Left lung (tissue), 14 donors: ENCODE measurements at places on chromosomes 2 and 18. TPM values are rescaled to one million over a fixed set of nuclear protein-coding genes. Genes with fewer than 3 reads are reported as not detected.
A peak's percentile ranks its signal among the peaks of the same experiment; 100 is the strongest.

The POTEJ gene
- not detected for total RNA-seq

DNA sequence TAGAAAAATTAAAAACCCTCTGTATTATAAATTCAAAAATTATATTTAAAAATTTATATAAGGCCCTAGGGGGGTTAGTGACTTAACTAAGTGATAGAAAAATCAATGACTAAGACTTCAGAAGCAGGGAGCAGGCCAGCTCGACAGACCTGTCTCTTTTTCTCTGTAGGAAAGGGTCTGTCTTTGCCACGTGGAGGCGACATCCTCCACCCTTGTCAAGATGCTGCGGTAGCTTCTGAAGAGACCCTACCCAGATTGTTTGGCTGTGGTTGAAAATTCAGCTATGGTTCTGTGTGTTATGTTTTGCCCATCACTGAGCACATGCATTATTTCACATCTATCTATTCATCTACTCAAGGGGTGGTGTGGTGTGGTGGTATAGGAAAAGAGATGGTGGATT, 8.2 kb upstream of the SLC4A3 start:
- no peak for DNase-seq

The CEBPZOS gene
- 38.8 TPM for total RNA-seq

The ILKAP gene
- 40.5 TPM for total RNA-seq

- DNase-seq, result peak; percentile 77
Measured at GRCh38 chr18:59272221-59272888, 899 bp downstream of the RAX start.

The EVX2 gene
- total RNA-seq, result not detected

GRCh38 chr18:73545472-73545871, 602.2 kb downstream of the FBXO15 start:
- no peak for DNase-seq

DNA sequence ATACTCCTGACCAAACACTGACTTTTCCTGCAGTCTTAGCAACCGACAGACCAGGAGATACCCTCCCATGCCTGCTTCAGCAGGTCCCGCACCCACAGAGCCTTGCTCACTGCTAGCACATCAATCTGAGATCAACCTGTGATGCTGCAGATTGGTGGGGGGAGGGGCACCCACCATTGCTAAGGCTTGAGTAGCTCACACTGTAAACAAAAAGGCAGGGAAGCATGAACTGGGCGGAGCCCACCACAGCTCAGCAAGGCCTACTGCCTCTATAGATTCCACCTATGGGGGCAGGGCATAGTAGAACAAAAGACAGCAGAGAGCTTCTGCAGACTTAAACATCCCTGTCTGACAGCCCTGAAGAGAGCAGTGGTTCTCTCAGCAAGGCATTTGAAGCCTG, 109.7 kb downstream of the SP100 start:
- DNase-seq, result no peak

DNA sequence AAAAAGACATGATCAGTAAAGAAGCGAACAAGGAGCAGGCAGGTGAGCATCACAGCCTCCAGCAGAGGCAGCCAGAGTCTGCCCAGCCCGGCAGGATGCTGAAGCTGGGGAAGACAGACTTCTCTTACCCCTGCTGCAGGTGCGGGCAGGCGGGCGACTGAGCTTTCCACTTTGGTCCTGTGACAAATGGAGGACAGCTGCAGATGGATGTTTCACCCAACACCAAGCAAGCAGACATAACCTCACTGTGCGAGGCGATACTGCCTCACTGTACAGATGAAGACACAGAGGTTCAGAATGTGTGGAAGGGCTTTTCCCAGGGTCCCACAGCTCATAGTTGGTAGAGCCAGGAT, 251.0 kb downstream of the AFF3 start:
- DNase-seq, result no peak

The L3MBTL4 gene
- total RNA-seq, result 10.1 TPM

GRCh38 chr18:65516209-65516608, 234.6 kb upstream of the CDH7 start:
- no peak for DNase-seq

DNA sequence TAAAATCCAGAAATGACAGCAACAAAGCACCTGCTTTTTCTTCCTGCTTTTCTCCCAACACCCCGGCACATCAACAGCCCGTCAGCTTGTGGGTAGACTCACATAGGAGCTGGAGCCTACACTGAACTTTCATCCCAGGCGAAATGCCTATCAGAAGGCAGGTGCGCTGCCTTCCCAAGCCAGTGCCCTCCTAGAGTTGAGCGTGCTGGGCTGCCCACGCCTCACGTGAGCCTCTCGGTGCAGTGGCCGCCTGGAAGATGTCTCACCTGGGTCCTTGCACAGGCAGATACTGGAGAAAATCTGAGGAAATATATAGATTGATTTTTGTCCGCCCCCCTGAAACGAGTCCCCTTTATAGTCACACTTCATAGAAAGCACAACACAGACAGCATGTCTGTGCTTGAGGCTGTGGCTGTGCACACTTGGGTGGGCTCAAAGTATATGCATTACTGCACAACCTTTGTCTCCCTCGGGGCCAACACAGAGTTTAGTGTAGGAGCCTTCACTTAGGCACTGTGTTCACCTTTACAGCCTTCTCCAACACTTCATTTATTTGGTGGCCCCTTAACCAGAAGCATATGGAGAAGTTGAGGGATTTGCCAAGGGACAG, 112.5 kb downstream of the SMAD7 start:
- no peak for DNase-seq

The SPP2 gene
- not detected for total RNA-seq

DNA sequence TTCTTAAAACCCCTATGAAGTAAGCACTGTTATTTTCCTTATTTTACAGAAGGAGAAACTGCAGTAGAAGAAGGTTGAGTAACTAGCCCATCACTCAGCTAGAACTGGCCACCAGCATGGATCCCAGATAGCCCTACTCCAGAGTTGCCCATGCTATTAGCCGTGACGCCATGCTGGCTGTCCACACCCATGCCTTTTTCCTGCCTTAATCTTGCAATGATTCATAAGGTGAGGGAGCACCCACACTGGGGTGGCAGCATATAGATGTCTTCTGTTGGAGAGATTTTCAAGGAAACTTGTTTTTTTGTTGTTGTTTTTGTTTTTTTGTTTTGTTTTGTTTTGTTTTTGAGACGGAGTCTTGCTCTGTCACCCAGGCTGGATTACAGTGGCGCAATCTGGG, 204.1 kb upstream of the HAAO start:
- DNase-seq, result no peak

DNA sequence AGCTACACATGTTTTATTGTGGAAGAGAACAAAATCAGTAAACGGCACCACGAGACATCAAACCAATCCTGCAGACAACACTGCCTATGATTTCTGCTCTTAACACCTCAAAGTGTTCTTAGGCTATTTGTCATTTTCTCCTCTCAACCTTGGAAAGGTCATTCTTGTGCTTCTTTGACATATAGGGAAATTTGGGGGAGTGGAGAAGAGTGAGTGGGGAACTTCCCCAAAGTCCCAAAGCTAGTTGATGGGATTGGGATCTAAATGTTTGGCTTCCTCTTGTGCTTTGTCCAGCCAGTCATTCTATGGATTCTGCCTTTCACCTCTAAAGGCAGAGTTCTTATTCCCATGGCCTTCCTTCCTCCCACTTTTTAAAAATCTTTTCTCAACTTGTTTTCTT, 5.8 kb upstream of the MRO start:
- DNase-seq, result no peak

GRCh38 chr18:3219241-3219630, 532 bp downstream of the MYOM1 start:
- no peak for DNase-seq

GRCh38 chr2:166900700-166901099, 12.4 kb downstream of the XIRP2 start:
- DNase-seq, result no peak

GRCh38 chr18:1510542-1511179, 606.0 kb downstream of the ADCYAP1 start:
- no peak for DNase-seq

DNA sequence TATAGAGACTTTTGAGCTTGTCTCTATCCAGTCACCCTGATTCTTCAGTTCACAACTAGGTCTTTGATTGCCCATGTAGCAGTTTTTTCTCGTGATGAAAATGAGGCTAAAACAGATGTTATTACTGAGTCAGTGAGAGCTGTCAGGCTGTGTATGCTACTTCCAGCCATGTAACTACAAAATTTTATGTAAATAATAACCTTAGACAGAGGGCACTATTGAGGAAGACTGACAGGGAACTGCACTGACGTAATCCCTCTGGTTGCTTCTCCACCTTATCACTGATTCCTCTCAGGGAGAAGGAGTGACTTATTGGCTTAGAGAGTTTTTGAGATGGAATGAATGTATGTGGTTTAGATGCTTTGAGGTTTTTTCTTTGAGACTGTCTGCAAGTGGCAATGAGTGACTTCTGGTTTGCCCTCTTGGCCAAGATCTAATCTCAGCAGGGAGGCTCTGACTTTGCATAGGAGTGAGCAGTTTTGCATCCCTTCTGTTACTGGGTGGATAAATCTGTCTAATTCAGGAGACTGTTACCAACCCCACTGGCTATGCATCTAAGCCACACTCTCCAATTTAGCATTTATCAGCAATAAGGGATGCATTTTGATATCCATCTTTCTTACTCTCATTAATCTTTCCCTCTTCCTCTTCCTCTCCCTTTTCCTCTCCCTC, 555.2 kb upstream of the FANCL start:
- no peak for DNase-seq

- no peak for DNase-seq
Measured at GRCh38 chr2:168738062-168738461, 64.4 kb upstream of the NOSTRIN start.

DNA sequence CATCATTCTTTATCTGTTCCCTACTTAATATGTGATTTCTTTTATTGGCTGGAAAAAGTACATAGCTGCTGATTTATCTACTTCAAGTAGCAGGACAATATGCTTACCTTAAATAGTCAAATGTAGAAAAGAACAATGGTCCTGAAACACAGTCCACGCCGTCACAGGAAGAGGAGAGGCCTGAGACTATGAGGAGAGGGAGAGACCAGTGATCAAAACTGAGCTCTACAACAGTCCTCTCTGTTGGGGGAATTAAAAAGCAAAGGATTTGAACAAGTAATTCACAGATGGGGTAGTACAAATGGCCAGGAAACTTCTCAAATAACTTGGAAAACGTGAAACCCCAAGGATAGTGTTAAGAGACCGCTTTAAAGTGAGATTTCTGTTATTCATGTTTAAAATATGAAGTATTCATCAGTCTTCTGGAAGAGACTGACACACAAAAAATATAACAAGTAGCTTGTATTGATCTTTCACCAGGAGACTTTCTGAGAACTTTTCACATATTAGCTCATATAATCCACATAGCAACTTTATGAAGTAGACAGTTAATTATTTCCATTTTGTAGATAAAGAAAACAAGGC, 20.2 kb downstream of the SCYGR8 start:
- no peak for DNase-seq

- DNase-seq, result no peak
Measured at GRCh38 chr18:62651276-62652056, 63.9 kb upstream of the PHLPP1 start.

GRCh38 chr2:954687-955000, 4.0 kb downstream of the SNTG2 start:
- no peak for DNase-seq

DNA sequence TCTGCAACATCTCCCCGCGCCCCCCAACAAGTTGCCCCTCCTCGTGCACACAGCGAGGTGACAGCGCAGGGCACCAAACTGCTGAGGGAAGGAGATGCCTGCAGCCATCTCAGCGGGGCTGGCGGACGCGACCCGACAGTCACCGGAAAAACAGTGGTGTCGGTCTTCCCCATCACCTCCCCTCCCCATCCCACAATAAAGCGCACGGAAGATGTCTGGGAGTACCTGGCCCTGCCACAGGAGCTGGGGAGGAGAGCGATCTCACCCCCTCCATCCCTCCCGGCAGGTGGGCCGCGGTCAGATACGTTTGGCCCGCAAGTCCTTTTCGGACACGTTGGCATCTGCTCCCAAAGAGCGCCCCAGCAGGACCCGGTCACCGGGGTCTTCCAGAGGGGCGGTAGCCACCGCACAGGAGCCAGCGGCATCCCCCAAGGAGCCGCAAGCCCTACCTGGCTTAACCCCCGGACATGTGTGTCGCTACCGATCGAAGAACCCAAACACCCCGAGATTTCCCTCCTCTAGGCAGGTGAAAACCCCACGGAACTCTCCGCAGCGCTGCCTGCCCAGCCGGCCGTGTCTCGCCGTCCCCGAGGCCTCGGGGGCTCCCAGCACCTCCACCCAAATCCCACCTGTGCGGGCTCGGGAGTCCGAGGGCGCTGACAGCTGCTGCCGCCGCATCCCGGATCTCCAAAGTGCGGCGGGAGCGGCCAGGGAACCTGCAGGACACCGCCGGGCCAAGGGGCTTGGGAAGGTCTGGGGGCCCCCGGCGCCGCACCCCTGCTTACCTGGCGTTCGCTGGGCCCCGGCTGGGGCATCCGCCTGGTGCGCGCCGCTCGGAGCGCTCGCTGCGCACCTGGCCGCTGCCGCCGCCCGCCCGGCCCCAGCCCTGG, 657 bp downstream of the ATP8B1 start:
- DNase-seq, result no peak

The NCKAP1 gene
- total RNA-seq, result 119 TPM

DNA sequence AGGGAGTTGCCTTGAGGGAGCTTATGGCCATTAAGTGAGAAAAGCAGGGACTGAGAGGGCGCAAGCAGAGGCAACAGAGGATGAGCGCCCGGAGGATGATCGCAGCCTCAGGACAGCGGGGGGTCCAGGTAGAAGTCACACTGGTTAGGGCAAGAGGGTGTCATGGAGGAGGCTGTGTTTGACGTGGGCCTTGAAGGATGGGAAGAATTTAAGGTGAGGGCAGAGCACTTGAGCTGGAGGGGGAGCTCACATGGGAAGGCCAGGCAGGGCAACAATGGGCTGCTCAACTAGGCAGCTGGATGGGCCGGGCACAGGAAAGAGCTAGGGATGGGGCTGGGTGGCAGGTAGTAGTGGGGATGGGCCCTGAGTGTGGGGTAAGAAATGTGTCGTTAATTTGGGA, 31.9 kb downstream of the FAM228A start:
- no peak for DNase-seq

DNA sequence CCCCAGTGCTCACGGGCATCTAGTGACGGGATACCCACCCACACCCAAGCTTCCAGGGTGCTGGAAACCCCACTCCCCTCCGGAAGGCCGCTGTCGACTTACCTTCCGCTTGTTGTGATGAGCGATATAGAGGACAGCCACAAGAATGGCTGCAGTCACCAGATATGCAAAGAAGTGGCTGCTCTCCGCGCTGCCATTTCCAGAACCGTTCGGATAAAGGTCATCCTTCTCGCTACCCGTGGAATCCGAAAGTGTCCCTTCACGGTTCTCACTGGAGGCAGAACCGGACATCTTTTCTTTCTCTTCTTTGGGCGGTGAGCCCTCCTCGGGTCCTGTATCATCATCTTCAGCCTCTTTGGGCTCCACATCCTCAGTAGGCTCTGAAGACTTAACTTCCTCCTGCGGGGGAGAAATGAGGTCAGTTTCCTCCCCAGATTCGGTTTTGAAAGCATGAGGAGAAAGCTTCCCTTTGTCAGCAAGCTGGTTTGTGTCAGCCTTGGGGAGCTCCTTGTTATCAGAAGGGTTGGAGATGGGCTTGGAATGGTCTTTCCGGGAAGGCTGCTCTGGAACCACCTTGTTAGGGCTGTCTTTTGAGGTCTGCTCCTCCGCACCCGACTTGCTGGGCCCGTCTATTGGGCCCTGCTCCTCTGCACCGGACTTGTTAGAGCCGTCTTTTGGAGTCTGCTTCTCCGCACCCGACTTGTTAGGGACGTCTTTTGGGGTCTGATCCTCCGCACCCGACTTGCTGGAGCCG, 1.2 kb downstream of the TGOLN2 start:
- no peak for DNase-seq

The FIGN gene
- total RNA-seq, result 6.3 TPM
